ENCODE measurements at places on chromosomes 6 and 20.

- DNase-seq, result no peak
Measured at GRCh38 chr6:130324657-130325056, 41.2 kb upstream of the TMEM200A start.

DNA sequence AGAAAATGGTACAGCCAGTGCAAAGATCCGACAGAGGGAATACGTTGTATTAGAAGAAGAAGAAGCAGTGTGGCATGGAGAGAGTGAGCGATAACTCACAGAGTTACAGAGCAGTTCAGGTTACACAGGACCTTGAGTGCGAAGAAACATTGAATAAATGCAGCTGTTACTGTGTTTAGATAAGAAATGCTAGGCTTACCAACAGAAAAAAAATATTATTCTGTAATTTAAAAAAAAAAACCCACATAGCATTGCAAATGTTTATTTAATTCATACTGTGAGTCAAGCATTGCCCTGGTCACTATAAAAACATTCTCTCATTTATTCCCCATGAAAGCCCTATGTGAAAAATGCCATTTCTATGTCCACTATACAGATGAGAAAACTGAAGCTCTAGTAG, 373.4 kb upstream of the EPHA7 start:
- DNase-seq, result no peak

GRCh38 chr20:38520261-38520660, 47.6 kb downstream of the RALGAPB start:
- no peak for DNase-seq

GRCh38 chr6:21653905-21654304, 60.4 kb downstream of the SOX4 start:
- no peak for DNase-seq

DNA sequence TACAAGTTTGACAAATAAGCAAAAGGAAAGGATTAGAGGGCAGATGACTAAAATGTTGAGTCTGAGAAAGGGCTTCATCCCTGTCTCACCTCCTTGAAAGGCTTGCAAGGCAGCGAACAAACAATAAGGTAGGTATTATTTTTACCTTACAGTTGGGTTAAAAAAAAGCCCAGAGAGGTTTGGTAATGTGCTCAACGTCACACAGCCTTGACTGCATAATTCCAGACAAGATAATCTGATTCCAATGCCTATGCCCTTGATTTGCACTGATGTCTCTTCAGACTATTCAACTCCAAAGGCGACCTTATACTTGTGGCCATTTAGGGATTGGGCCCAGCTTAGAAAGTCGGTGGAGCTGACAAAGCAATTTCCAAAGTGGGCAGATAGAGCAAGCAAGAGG, 1.7 kb downstream of the ARG1 start:
- no peak for DNase-seq

GRCh38 chr6:144265390-144265789, 19.7 kb upstream of the UTRN start:
- no peak for DNase-seq

DNA sequence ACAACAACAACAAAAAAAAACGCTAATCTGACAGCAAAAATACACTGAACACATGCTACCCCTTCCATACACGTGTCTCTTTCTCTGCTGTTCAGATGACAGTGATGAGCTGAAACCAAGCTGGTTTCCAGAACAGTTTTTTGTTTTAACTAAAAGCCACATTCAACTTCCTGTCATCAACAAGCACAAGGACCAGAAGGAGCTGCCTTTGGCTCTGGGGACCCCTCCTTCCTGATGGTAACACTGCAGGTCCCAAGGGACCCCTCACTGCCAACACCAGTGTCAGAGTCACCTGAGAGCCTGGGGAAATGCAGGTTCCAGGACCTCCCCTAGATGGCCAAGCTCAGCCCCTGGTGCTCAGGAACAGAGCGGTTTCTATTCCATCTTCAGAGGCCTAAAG, 6.0 kb downstream of the CST7 start:
- DNase-seq, result no peak

GRCh38 chr6:143215363-143215762, 154.7 kb downstream of the AIG1 start:
- no peak for DNase-seq

- DNase-seq, result no peak
Measured at GRCh38 chr20:61090541-61090940, 161.5 kb upstream of the CDH4 start.

- DNase-seq, result no peak
Measured at GRCh38 chr6:155257796-155258195, 6.0 kb upstream of the CLDN20 start.

DNA sequence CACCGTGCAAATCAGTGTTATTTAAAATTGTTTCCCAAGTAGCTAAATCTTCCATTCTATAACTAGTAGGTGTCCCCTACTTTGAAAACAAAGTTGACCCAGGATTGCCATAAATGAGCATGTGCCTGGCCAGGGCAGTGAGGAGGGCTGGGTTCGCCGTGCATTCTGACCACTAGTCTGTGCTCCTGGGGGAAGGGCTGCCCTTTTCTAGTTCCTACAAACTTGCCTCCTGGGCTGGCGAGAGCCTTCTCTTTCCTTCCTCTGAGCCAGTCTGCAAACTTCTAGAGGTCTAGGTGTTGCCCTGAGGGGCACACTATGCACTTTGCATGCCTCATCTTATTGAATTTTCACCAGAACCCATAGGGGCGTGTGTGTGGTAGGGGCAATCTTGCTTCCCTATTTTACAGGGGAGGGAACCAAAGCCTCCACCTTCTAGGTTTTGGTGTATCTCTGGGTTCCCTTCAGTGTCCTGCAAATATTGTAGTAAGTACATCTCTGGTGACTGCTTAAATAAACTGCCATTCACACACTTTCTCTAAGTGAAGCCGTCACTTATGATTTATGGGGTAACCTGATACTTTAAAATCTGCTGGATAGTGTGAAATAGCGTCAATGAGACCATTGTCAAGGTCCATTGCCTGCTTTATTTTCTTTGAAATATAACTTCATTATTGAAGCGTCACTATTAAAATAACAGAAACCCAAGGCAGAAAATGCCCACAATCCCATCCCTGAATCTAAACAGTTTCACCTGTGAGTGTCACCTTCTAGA, 42.2 kb downstream of the CDH26 start:
- no peak for DNase-seq

DNA sequence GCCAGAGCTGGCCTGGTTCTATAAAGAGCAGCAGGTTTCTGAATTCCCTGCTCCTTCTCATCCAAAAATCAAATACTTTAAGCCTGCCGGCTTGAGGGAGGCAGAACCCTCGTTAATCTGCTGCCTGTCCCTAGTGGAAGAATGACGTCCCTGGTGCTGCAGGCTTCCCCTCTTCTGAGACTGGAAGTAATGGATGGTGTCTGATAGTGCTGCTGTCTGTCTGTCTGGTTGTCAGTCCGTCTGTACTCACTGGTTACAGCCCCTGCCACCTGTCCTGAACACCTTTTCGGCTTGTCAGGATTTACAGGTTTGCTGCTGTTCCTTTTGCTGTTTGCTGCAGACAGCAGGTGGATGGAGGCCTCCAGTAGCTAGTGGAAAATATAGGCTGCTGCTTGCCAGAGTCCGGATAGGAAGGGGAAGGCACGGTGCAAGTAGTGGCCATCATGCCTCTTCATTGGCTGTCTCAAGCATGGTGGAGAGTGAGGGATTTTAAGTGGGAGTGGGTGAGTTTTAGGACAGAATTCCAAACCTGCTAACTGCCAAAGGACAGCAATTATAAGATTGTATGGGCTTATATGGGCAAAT, 2.5 kb downstream of the RIMS1 start:
- no peak for DNase-seq

- DNase-seq, result no peak
Measured at GRCh38 chr6:94349227-94349626, 929.9 kb upstream of the EPHA7 start.

GRCh38 chr6:65004283-65004682, 702.7 kb downstream of the EYS start:
- DNase-seq, result no peak

DNA sequence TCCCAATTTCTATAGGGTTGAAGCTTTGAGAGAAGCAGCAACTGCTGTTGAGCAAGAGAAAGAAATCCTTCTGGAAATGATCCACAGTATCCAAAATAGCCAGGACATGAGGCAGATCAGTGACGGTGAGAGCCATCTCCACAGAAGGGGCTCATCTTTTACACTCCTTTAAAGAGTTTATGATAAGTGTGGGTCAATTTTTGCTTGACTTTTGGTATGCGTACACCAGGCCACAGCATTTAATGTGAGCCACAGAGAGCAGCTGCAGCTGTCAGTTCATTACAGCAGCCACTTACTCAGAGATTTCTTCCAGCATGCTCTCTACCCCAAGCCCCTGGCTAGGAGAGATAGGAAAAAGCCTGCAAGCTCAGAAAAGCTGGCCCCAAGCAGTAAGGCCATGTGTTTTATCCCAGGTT, 9.9 kb downstream of the BAG2 start:
- no peak for DNase-seq
